CD8-positive, alpha-beta memory T cell (primary cell): ENCODE measurements at places on chromosomes 11 and 22.

- no peak for DNase-seq
Measured at GRCh38 chr11:32884770-32885384, 7.7 kb upstream of the QSER1 start.

- DNase-seq: no peak
Measured at GRCh38 chr22:39988386-39989114, 6.2 kb upstream of the FAM83F start.

DNA sequence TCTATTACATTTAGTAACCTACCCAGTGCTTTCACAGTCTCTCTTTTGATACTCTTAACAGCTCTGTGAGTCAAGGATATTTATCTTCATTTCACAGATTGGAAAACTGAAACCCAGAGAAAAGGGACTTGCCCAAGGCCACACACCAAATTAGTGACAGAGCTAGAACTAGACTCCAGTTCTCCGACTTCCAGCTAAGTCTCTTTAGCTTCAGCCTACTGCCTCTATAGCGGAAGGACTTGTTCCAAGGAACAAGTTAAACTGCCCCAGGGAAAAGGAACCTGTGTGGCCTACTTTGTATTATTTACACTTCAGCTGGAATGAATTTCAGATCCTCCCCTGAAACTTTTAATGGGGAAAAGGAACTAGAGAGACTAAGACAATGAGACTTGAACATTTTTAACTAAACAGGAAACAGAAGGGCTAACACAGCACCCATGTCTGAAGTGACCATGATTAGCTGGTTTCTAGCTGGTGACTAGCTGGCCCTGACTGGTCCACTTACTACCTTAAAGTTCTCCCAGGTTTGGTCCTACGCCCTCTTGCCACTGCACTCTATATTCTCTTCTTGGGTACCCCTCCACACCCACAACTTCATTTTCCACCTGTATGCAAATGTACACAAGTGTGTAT, 1.3 kb downstream of the LRRC51 start:
- DNase-seq: no peak

DNA sequence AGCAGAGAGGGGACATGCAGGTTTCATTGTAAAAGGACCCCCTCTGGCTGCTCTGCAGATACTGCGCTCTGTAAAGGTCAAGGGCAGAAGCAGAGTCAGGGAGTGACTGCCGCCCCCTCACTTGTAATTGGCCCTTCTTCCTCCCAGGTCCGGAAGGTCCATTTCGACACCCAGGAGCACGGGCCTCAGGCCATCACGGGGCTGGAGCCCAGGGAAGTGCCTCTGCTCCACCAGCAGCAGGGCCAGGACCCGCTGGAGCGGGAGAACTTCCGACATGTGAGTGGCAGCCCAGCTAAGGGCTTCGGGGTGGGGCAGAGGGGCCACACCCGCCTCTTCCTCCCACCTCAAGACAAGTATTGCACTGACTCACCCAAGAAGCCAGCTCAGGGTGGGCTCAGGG, 24.0 kb upstream of the LRRC10B start:
- no peak for DNase-seq
